Hepatocyte (in vitro differentiated cells): ENCODE measurements at places on chromosomes 5 and 9. TPM values are rescaled to one million over a fixed set of nuclear protein-coding genes. Genes with fewer than 3 reads are reported as not detected.

DNA sequence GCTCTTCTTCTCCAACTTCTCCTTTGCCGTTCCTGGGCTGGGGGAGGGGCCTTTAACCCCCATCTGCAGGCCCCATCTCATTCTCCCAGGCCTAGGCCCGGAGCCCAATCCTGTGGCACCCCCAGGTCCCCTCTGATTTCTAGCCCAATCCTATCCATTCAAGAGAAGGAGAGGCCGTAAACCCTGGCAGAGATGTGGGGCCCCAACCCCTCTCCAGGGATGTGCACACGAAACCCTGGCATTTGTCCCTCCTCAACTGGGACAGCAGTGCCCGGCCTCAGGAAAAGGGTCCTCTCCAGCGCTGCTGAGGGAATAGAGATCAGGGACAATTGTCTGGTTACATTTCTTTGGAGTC, 24.2 kb upstream of the ADAMTS2 start:
- DNase-seq: no peak

The TIFAB gene
- not detected in 2 replicates for polyA plus RNA-seq

- peak; percentile 74 for DNase-seq
These were observed 19.2 kb upstream of the SHB start for GRCh38 chr9:38088006-38088925.

The C8G gene
- polyA plus RNA-seq: 15.4 and 15.7 TPM in 2 replicates

The RASEF gene
- 11.1 and 13.0 TPM in 2 replicates for polyA plus RNA-seq

The FGF10 gene
- 2.9 and 5.1 TPM in 2 replicates for polyA plus RNA-seq

The TAF11L10 gene
- not detected in 2 replicates for polyA plus RNA-seq

GRCh38 chr9:121434969-121435368, 64.7 kb downstream of the GGTA1 start:
- no peak for DNase-seq

The CAMK4 gene
- 0.64 and 1.0 TPM in 2 replicates for polyA plus RNA-seq

DNA sequence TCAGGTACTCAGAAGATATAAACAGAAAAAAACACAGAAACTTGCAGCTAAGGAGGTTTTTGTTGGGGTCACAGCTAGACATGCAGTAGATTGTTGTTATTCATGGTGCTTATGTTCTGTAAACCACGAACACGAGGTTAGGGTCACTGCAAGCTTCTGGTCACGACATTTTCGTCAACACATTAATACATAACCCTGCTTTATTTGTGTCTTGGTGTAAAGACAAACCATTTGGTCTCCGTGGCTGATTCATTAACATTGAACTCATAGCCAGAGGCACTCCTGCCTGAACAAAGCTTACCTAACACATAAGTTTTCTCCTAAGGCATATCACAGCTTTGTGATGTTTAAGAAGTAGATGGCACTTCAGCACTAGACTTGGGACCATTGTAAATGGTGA, 16.9 kb downstream of the TEK start:
- no peak for DNase-seq

DNA sequence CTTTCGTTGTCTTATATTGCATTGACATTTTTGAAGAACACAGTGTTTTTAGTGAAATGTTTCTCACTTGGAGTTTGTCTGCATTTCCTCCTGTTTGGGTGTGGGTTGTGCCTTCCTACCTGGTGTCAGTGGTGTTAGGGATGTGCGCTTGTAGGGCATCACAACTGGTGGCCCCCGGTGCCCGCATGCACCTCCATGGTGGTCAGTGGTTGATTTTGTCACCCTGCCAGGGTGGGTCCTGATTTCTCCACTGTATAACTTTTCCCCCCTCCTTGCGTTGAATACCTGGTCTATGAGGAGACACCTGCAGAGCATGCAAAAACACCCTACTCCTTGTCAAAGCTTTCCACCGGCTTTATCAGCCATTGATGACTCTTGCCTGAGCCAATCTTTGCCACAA, 132.9 kb downstream of the BARX1 start:
- DNase-seq: no peak

The INSL4 gene
- polyA plus RNA-seq: 0.38 and 0.68 TPM in 2 replicates

The PCDHA7 gene
- polyA plus RNA-seq: 0.11 and 0.95 TPM in 2 replicates

The PCDHGA1 gene
- not detected in 2 replicates for polyA plus RNA-seq

- no peak for DNase-seq
These were observed 174.0 kb upstream of the WWC1 start for GRCh38 chr5:168117469-168117868.

DNA sequence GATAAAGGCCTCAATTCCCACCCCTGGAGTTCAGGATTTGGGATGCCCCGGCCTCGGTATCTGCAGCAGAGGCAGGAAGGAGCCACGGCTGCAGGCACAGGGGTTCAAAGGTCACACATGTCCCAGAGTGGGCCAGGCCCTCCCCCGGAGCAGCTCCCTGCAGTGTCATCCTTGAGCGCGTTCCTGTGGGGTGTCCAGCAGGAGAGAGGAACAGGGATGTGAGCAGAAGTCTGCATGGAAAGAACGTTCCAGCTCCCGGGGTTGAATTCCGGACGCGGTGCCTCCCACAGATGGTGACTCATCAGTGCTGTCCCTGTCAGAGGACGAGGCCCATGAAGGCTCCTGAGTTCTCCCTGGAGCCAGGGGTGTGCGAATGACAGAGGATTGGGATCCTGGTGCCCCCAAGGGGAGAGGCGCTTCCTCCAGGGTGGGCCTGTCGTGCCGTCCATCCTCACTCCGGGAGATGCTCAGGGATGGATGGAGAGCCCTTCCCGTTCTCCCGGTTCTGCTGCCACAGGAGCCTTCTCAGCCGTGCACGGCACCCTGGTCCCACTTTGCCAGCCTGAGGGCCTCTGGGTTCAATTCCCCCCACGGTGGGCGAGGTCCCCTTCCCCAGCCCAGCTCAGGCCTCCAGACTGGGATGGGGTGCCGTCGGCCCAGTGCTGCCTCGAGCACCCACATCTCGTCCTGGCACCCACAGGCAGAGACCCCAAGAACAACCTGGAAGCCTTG, 3.1 kb downstream of the LCN1 start:
- DNase-seq: no peak

The GTF3C4 gene
- 5.7 and 6.1 TPM in 2 replicates for polyA plus RNA-seq

- no peak for DNase-seq
These were observed 5.2 kb downstream of the EXOC3 start for GRCh38 chr5:448061-448765.

DNA sequence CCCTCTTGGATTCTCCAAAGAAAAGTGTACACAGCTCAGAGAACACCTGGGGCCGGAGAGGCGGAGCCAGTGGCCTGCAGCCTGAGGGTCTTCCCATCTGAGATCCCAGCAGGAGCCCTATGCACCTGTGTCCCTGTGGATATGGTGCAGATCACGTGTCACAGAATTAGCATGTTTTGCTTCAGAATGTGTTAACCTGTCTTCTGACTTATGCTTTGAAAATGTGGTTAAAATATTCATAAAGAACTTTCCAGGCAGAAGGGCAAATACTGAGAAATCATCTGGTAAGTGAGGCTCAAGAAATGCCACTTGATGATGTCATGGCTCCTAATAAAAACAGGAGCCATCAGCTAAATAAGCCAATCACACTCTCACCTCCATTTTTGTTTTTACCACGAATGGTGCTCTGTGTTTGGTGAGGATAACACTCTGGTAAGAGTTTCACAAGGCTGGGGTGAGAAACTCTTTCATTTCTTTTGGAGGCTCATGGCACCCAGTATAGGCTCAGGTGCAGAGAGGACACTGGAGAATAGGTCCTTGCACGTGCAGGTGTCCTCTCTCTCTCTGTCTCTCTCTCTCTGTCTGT, 279.8 kb downstream of the FSTL4 start:
- no peak for DNase-seq

The SLC36A2 gene
- polyA plus RNA-seq: not detected in 2 replicates

DNA sequence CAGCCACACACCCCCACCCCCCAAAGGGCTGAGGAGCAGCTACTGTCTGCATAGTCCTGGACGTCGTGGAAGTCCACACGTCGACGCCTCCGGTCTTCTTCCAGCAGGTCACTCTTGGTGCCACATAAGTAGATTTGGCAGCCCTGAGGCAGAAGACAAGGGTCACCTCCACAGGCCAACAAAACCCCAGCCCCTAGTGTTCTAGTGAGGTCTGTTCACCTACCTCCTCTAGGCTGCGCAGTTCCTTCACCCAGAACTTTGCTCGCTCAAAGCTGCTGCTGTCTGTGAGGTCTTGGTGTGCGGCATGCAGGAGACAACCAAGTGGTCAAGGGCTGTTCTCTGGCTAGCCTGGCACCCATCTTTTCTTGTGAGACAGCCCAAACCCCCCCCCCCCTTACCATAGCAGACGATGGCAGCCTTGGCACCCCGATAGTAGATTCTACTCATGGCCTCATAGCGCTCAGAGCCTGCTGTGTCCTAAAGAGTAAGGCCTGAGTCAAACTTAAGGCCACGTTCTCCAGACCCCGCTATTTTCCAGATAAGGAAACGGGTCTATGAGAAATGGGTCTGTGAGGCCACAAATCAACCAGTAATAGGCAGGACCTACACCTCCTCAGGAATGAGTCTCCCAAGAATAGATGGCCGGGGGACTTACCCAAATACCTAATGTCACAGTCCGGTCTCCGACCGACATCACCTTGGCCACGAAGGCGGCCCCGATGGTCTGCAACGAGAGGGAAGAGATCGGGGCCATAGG, 987 bp downstream of the RAB24 start:
- DNase-seq: no peak

DNA sequence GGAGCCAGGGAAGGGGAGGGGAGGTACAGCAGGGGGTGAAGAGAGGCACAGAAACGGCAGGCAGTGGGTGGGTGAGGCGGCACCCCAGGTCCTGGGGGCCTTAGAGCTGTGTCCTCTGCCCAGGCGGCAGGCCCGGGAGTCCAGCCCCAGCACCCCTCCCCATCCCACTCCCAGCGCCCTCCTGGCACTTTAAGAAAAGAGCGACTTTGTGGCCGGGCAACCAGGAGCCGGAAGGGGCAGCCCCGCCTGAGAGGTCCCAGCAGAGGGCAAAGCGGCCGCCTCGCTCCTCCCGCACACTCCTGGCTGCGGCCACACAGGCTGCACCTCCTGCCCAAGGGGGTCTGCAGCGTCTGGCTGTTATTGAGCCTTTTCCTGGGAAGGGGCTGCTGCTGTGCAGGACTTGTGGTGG, 42.6 kb downstream of the NACC2 start:
- DNase-seq: peak; percentile 55

The AMACR gene
- 57.3 and 68.6 TPM in 2 replicates for polyA plus RNA-seq
